ENCODE measurements at places on chromosomes 12 and 14. TPM values are rescaled to one million over a fixed set of nuclear protein-coding genes. Genes with fewer than 3 reads are reported as not detected.
A peak's percentile ranks its signal among the peaks of the same experiment; 100 is the strongest.

- no peak for DNase-seq
These were observed 231.9 kb upstream of the AVPR1A start for GRCh38 chr12:63382930-63383329.

- no peak for DNase-seq
These were observed 275.8 kb downstream of the SLC6A15 start for GRCh38 chr12:84636801-84637290.

- no peak for DNase-seq
These were observed 33.7 kb downstream of the MDM2 start for GRCh38 chr12:68841717-68842116.

DNA sequence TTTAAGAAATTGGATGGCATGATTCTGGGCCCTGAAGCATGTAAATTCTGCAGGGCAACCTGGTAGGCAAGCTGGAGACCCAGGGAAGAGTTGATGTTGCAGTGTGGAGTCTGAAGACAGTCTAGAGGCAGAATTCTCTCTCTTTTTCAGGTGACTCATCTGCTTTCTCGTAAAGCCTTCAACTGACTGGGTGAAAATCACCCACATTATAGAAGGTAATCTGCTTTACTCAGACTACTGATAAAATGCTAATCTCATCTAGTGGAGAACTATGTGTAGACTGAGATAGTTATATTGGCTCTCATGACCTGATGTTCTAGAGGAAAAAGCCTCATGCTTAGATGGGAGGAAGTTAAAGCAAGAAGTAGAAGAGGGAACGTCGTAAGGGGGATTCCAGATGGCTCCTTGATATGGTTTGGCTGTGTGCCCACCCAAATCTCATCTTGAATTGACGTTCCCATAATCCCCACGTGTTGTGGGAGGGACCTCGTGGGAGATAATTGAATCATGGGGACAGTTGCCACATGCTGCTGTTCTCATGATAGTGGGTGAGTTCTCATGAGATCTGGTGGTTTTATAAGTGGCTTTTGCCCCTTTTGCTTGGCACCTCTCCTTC lies 723.8 kb downstream of the BCL11B start:
- DNase-seq, result no peak

DNA sequence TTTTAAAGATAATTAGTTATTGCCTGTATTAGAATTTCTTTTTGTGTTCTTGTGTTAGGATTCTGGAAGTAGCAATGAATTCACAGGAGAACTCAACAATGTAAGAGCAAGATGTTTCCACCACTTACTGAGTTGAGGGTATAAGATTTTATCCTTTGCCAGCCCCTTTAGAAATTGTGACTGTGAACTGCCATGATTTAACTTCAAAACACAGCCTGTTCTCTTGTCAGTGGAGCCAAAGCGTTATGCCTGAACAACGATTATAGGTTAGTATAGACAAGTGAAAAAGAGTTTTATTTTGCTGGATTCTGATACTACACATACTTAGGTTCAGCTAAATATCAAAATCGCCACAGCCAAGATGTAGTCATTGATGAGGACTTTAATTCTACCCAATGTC lies 101.6 kb downstream of the CRADD start:
- no peak for DNase-seq

GRCh38 chr12:5012337-5012736 lies 31.3 kb upstream of the KCNA5 start:
- DNase-seq, result no peak

RNF212B gene
- total RNA-seq, result 0.59 TPM

DNA sequence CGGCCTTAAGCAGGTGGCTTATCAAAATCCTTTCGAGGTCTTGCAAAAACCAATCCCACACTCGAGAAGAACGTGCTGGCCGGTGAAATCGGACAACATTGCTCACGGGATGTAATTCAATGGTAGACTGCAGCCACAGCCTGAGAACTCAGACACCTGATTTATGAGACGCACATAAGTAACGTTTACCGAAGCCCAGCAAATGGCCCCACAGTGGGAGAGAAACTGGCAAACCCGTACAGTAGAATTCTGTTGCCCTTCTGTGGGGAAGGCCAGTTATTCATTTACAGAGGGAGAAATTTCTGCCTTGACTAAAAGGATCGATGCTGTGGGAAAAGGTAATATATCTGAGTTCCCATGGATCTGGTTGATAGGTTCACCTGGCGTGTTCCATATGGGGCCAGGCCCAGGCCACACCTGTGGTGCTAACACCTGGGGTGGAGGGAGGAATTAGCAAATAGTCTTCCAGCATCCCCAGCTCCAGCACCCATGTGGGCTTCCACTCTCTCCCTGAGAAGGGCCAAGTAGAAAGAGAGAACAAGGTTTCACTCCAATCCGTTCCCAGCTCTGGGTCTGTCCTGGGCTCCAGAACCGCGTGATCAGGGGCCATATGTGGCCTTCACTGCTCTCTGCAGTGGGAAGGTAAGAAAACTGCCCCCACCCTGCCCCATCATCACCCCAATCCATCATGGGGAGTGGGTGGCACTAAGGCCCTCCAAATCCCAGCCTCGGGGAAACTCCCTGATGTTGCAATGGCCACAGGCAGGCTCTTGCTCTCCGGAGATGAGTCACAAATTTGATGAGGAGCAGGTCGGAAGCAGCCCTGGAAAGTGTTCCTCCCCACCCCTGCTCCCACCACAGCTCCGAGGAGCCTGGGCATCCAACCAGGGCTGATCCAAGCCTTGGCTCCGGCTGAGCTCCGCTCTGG lies 12.7 kb downstream of the BDKRB1 start:
- peak; percentile 58 for DNase-seq

DNA sequence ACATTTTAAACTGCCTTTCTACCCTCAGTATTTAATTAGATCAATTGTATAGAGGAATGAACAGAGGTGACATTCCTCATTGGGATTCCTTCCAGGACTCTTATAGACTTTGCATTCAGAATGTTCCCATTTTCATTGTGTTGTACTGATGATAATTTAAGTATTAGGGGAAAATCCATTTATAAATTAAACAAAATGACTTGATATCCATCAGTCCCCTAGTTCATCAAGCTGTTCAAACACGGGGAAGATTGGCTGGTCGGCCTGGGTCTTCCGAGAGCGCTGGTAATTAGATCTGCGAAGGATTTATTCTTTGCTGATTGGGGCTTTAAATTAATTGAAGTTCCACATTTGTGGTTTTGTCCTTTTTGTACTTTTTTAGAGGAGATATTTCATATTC lies 274.0 kb downstream of the EGLN3 start:
- no peak for DNase-seq

RIC8B gene
- total RNA-seq, result 7.0 TPM

DNA sequence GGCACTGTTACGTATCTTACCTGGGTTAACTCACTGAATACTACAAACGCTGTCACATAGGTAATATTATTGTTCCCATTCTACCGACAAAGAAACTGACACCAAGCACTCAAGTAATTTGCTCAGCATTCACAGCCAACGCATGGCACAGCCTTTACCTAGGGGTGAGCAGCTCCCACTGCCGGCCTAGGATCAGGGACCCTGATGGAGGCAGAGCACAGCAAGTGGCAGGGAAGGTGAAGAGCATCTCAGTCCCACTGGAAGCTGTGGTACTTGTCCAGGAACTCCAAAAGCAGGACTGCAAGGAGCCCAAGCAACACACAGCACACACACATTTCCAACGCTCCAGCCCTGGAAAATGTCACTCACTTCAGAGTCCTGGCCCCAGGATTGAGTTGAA lies 111.8 kb upstream of the CDKN3 start:
- no peak for DNase-seq

GCH1 gene
- 24.1 TPM for total RNA-seq

GRCh38 chr14:27190296-27190695 lies 592.5 kb upstream of the NOVA1 start:
- no peak for DNase-seq

GRCh38 chr12:94427501-94428381 lies 31.9 kb downstream of the CEP83 start:
- no peak for DNase-seq

- peak; percentile 53 for DNase-seq
These were observed 15.5 kb upstream of the MLXIP start for GRCh38 chr12:122062832-122063693.

DNA sequence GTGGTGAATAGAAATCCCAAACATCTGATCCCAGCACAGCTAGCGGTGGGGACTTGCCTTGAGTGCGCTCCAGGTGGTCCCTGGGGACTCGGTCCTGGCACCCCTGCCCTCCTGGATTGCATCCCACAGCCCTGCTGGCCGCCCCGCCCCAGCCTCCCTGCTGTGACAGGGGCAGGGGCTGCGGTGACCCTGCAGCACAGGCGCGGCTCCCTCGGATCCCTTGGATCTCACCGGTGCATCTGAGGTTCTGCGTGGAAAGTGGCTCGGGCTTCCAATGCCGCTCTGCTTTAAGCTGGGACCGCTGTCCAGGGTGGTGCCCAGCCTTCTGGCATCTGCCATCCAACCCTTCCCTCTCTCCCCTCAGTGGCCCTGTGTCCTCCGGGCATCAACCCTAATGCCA lies 16.0 kb downstream of the ANKRD9 start:
- DNase-seq, result no peak

MMP17 gene
- total RNA-seq, result 5.8 TPM

GRCh38 chr12:102950107-102950949 lies 7.1 kb upstream of the ASCL1 start:
- no peak for DNase-seq

GXYLT1 gene
- 7.9 TPM for total RNA-seq

GRCh38 chr12:131643631-131644452 lies 67.0 kb upstream of the SFSWAP start:
- DNase-seq, result no peak

MSRB3 gene
- 7.7 TPM for total RNA-seq

GARIN6 gene
- total RNA-seq, result not detected

DNAL1 gene
- 1.8 TPM for total RNA-seq

ASIC1 gene
- 1.4 TPM for total RNA-seq

- DNase-seq, result no peak
These were observed 72.0 kb upstream of the DBX2 start for GRCh38 chr12:45122768-45123380.

SPIC gene
- not detected for total RNA-seq

ANKS1B gene
- 4.8 TPM for total RNA-seq

SCN8A gene
- 0.80 TPM for total RNA-seq

DNA sequence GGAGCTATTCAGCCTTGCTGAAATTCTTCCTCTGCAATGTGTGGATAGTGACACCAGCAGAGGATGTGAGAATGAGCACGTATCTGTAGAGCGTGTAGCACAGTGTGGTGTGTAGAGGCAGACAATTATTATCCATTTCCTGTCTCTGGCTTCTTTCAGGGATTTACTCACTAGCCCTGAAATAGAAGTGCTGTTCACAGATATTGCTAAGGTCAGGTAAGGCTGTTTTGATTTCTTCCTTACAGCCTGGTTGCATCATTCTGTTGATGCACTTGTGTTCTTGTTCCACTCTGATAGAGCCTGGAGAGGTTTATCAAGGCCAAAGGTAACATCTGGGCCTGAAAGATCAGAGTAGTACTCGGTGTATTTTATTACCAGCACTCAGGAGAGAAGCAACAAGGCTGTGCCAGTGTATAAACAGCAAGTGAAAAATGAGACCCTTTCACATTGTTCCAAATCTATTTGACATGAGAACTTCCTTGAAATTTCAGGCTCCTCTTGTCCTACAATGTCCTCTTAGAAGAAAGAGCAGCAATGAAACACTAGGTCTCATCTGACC lies 16.7 kb downstream of the ARG2 start:
- DNase-seq, result no peak

DNA sequence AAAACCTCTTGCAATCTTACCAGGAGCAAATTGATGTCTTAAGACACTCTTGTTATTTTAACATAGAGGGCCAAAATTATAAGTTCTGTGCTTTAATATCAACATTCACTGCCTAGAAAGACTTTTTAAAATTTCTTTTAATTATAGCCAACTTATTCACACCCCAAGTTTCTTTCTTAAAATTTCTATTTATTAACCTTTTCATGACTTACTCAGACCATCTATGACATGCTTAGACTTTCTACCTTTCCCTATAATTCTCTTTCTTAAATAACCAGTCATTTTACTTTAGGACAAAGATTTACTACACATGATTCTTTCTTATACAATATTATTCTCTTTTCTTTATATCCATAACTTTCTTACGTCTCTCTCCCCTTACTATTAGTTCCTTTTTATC lies 220.4 kb downstream of the NUBPL start:
- no peak for DNase-seq

GRCh38 chr12:119088685-119089379 lies 89.9 kb upstream of the HSPB8 start:
- no peak for DNase-seq

DNA sequence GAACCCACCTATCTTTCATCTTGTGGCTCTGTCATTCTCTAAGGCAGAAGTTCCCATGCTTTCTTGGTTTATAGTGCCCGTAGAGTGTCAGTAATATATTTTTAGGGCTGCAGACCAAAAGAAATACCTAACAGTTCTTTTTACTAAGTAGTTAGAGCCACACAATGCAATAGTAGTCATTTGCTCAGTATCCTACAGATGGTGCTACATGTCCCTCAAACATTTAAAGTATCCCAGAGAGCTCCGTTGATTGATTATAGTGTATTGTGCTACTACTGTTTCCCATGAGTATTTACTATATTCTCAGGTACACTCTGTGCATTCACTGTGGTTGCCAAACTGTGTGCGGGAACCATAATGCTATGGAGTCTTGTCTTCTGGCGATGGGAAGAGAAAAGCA lies 4.7 kb upstream of the PLBD1 start:
- no peak for DNase-seq

KRT77 gene
- total RNA-seq, result 264 TPM

DNA sequence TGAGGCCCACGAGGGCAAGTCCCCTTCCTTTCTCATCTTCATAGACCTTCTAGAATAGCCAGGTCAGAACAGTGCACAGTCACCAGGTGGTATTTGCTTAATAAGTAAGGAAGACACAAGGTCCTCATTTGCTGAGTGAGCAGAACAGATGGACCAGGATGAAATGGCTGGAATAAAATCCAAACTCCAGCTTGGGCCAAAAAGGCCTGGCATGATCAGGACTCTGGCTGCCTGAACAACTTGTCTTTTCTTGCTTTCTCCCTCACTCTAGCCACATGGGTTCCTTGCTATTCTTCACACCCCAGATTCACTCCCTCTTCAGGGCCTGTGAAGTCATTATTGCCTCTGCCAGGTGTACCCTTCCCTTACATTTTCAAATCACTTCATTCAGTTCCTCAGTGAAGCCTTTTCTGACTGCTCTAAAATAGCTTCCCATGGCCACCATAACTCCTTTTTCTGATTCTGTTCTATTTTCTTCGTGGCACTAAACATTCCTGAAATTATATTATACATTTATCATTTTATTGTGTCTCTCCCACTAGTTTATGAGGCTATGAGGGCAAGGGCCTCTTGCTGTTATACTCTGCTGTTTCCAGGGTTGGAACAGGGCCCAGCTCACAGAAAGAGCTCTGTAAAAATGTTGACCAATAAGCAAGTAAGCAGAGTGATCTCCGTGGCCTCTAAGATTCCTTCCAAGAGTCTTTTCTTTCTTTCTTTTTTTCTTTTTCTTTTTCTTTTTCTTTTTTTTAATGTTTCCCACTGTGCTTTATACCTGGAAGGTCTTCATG lies 150.8 kb downstream of the TTC8 start:
- no peak for DNase-seq

DCD gene
- 449 TPM for total RNA-seq

MUCL1 gene
- 1,631 TPM for total RNA-seq

SUOX gene
- 7.6 TPM for total RNA-seq

GRCh38 chr12:52229836-52230343 lies 3.2 kb upstream of the KRT7 start:
- DNase-seq, result no peak

FOXG1 gene
- total RNA-seq, result not detected

BEGAIN gene
- 0.25 TPM for total RNA-seq

Measured in lower leg skin (tissue), 4 donors.